ENCODE measurements at places on chromosomes 7 and 10. TPM values are rescaled to one million over a fixed set of nuclear protein-coding genes. Genes with fewer than 3 reads are reported as not detected.
A peak's percentile ranks its signal among the peaks of the same experiment; 100 is the strongest.

DNA sequence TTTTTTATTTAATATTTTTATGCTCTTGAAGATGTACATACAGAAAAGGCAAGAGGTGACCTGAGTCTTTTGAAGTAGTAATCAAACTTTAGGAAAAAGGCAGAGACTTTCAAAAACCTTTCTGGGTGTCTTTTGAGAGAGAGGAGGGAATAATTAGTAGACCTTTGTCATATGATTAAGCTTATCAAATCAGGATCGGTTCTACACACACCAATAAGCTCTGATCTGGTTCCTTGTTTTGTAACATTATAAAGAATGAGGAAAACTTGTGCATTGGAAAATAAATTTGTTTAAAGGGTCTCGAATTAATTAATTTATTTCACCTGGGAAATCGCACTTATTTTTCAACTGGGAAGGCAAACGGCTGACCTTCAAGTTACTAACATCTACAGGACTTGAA, 11.9 kb downstream of the TWIST1 start:
- DNase-seq, result no peak

The ELOVL3 gene
- total RNA-seq, result 0.47 TPM

- no peak for DNase-seq
These were observed 316.1 kb upstream of the ZMIZ1 start for GRCh38 chr10:78752708-78753107.

The ADGRA1 gene
- total RNA-seq, result 0.13 TPM

The ELFN1 gene
- 1.7 TPM for total RNA-seq

The PIP gene
- total RNA-seq, result not detected

The MEOX2 gene
- total RNA-seq, result 5.6 TPM

The SPAM1 gene
- not detected for total RNA-seq

DNA sequence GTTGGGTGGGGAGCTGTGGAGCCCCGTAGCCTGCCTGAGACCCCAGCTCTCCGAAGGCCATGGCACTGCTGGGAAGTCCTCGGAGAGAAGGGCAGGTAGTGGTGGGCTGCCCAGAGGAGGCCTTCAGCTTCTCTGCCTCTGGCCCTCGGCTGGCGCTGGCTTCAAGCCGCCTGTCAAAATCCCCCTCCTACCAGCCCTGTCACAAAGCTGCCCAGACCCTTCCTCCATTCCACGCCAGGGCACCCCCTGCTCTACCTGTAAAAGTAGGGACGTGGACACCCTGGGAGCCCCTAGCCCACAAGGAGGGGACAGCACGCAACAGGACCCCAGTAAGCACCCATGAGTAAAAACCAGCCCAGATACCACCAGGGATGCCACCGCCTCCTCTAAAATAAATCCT, 31.6 kb downstream of the MAD1L1 start:
- DNase-seq, result no peak

The CYP17A1 gene
- total RNA-seq, result 1.1 TPM

GRCh38 chr7:79090543-79090942, 362.9 kb downstream of the MAGI2 start:
- DNase-seq, result no peak

The CLDN3 gene
- total RNA-seq, result 6.8 TPM

GRCh38 chr10:88161756-88162155, 298.3 kb downstream of the PTEN start:
- DNase-seq, result no peak

- DNase-seq, result no peak
These were observed 79.5 kb upstream of the INSYN2A start for GRCh38 chr10:127275793-127276450.

DNA sequence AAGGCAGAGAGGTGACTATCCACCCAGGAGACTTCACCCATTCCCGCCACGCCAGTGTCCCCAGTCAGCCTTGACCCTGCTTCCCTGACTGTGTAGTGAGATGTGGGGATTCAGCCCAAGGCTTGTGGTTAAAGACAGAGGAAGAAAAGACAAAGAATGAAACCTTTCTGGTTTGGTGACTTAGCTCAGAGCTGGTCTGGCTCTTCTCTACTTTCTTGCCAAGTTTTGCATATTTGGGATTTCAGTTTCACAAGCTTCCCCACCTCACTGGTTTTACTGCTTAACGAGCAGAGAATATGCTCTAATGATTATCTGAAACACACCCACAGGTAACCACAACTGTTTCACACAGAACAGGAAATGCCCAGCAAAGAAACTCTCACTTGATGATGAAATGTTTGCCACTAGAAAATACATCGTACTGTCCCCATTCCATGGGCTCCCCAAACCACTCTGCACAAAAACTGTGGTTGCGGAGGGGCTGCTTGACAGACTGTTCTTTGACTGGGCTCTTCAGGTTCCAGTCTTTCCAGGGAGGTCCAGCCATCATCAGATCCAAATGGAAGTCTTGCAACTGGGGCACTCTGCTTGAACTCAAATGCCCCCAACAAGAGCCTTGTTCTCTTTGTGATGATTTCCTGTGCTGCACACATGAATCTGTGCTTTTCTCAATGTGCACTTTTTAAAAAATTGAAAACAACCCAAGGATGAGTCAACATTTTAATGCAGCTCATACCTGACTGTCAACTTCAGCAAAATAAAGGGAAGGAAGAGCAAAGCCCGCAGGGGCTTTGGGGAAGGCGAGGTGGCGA, 95.5 kb downstream of the CTBP2 start:
- no peak for DNase-seq

- DNase-seq, result no peak
These were observed 133.2 kb downstream of the CAMK1D start for GRCh38 chr10:12482587-12482986.

GRCh38 chr7:40120020-40120419, 14.4 kb downstream of the MPLKIP start:
- no peak for DNase-seq

GRCh38 chr10:78571891-78572290, 496.9 kb upstream of the ZMIZ1 start:
- no peak for DNase-seq

DNA sequence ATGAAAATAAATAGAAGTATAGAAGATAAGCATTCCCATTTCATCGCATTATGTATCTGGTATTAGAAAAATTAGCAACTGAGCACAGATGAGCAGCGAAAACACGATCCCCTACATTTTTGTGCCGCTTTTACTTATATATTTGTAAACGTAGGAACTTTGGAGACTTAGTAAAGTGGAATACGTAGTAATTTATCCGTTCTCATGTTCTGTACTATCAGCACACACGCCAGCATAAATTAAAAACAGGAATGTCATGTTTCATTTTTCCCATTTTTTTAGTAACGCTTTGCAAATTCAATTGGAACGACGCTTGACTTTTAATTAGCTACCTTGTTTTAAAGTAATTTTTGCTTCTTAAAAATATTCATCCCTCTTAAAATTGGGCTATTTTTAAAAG, 2.4 kb downstream of the ZNRF2 start:
- DNase-seq, result no peak

DNA sequence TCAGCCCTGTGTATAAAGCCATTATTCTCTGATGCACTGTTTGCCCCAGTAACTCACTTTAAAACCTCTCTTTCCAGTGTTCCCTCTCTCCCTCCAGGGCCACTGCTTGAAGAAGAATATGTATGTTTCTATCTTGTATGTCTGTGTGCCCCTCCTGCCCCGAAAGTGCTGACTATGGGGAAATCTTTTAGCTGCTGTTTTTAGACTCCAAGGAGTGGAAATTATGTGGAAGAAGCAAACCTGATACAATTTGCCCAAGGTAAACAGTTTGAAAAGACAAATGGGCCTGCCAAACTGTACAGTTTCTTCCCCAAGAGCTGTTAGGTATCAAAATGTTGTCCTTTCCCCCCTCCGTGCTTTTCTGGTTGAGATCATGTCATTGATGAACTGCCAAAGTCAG, 3.4 kb downstream of the ADRA2A start:
- no peak for DNase-seq

The UCN3 gene
- total RNA-seq, result not detected

DNA sequence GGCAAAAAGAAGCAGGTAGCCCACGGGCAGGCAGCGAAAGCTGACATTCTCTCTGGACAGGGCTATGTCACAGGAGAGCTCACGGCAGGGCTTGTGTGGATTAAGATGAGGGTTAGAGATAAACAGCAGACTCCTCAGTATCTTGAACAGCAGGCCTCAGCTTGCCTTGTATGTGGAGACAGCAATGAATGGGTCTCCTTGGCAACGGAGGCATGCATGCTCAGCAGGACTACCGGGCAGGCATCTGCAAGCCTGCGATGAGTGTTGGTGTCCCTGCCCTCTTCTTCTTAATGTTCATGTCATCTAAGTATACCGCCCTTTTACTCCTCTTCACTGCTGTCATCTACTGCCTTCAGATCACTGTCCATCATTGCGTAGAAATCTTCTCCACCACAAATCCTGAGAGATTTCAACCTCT, 81.9 kb upstream of the C1GALT1 start:
- DNase-seq, result no peak

GRCh38 chr10:22268503-22268902, 47.7 kb upstream of the COMMD3 start:
- no peak for DNase-seq

The PODXL gene
- total RNA-seq, result 64.4 TPM

GRCh38 chr10:62636825-62637248, 167.7 kb upstream of the ADO start:
- DNase-seq, result no peak

DNA sequence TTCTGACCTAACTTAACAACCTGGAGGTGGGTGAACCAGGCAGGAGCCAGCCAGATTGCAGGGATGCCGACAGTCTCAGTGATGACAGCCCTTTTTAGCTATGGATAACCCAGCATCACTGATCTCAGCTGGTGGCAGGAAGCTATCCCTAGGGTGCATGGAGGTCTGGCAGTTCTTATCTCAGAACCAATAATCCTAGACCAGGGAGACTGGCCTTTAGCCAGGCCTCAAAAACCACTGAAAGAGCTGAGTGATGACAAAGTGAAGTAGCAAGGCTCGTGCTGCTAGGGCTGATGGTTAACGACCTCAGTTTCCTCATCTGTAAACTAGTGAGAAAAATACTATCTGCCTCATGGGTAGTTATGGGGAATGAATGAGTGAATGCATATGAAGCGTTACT, 112.5 kb downstream of the RALA start:
- DNase-seq, result no peak

GRCh38 chr10:131093795-131094366, 217.6 kb downstream of the TCERG1L start:
- no peak for DNase-seq

The MAGI2 gene
- total RNA-seq, result 25.3 TPM

GRCh38 chr10:124329941-124330340, 88.8 kb downstream of the OAT start:
- DNase-seq, result peak; percentile 15

DNA sequence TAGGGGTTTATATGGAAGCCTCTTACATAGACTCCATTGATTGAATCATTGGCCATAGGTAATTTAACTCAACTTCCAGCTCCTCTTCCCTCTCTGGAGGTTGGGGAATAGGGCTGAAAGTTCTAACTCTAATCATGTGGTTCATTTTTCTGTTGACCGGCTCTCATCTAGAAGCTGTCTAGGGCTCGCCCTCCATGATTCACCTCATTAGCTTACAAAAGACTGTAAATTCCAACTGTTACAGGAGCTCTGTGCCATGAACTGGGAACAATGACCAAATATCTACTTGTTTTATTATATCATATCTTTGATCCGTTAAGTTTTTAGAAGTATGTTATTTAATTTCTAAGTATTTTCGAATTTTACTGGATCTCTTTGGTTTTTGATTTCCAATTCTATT, 263.0 kb downstream of the TCF7L2 start:
- no peak for DNase-seq

DNA sequence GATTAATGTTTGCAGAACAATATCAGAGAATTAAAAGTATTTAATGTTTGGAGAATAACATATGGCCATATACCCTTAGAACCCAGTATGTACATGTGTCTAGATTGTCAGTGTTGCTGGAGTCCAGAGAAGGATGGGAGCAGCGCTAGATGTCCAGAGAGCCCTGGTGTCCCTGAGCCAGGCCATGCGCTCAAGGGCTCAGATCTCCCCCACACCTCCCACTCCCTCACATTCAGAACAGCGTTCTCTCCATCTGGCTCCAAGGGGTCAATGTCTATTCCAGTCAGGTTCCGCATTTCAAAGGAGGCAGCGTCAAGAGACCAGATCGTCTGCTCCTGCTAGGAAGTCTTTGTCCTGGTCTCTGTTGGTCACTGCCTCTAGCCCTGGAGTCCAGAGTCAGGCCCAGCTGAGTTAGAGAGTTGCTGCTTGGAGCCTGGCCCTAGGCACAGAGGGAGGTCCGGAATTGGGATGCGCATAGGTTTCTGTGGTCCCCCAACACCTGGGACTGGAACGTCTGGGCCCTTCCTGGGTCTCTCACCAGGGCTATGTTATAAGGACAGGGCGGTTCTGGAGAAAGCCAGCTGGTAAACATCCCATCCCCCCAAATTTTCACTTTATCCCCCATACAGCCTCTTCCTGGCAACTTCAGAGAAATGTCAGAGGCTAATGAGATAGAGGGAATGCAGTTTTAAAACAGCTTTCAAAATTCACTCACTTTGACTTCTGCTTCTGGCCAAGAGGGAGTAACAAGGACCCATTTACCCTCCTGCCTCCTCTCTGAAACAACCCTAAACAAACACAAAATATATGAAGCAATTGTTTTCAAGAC, 6.5 kb upstream of the WDR86 start:
- no peak for DNase-seq

GRCh38 chr10:99266383-99266782, 30.7 kb upstream of the HPSE2 start:
- no peak for DNase-seq

The FBXW4 gene
- total RNA-seq, result 94.5 TPM

GRCh38 chr7:41738336-41738735, 35.4 kb upstream of the INHBA start:
- DNase-seq, result no peak

DNA sequence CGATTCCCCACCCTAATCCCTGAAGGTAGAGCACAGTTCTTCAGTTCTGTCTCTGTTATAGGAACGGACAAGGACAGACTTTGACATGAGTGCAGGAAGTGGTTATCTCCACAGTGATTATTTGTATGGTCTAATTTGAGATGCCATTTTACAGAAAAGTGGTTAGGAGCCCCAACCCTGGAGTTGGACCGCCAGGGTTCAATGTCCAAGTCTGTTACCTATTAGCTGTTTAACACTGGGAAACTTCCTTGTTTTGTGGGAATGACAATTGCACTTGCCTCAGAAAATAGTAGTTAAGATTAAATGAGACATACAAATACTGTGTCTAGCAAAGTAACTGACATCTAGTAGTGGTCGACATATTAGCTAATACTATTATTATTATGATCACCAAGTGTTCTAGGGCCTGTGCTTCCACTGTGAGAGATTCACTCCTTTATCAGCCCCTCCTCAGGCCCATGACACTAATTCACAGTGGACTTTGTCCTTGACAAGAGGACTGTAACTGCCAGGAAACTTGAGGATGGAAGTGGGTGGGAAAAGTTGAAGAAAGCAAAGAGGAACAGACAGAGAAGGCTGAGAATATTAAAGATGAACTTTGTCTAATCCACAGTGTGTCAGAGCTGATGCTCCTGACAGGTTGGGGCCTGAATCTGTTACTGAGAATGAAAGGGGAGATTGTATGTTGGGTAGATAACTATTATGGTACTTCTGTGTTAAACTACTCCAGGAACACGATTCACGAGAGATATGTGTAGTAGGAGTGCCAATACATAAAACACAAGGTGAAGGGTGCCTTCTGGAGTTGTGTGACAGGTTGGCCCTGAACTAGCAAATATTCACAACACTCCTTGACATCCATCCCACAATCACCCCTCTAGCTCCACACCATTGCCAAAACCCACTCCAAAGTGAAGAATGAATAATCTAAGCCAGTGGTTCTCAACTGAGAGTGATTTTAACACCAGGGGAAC, 66.4 kb downstream of the TAC1 start:
- DNase-seq, result no peak

- no peak for DNase-seq
These were observed 349.1 kb upstream of the PODXL start for GRCh38 chr7:131905471-131905973.

GRCh38 chr7:19928247-19928646, 154.8 kb upstream of the TMEM196 start:
- no peak for DNase-seq

- DNase-seq, result no peak
These were observed 1111.3 kb downstream of the TYW1 start for GRCh38 chr7:68107968-68108367.

Data from ureter (tissue), 1 donor.